Neural progenitor cell (in vitro differentiated cells): ENCODE measurements at places on chromosomes 2 and 18. TPM values are rescaled to one million over a fixed set of nuclear protein-coding genes. Genes with fewer than 3 reads are reported as not detected.

DNA sequence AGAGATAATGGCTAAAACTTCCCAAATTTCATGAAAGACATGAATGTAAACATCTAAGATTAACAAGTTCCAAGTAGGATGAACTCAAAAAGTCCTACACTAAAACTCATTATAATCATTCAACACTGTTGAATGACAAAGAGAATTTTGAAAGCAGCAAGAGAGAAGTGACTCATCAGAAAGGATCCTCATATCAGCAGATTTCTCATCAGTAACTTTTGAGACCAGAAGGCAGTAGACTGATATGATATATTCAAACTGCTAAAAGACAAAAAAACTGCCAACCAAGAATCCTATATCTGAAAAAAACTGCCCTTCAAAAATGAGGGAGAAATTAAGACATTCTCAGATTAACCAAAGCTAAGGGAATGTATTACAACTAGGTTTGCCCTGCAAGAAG is 130.6 kb upstream of the OTX1 start:
- no peaks in the 10 kb centered on the region for H3K36me3 ChIP-seq
- no peaks in the 10 kb centered on the region for H3K27me3 ChIP-seq
- no peak overlapping the region for H3K27ac ChIP-seq
- no peak for DNase-seq
- H3K4me1 ChIP-seq: no peaks in the 10 kb centered on the region
- no peak overlapping the region for H3K4me3 ChIP-seq

DNA sequence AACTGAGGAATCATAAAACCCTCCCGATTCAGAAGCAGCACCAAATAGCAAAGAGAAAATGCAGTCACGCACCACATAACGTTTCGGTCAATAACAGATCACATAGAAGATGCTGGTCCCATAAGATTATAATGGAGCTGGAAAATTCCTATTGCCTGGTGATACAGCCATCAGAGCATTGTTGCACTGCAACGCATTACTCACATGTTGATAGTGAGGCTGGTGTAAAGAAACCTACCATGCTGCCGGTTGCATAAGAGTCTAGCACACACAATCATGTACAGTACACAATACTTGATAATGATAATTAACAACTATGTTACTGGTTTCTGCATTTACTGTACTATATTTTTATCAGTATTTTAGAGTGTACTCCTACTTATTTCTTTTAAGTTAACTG is 32.5 kb downstream of the RNF152 start:
- H3K4me1 ChIP-seq: peaks cover 29% of the 10 kb centered on the region
- no peak overlapping the region for H3K4me3 ChIP-seq
- DNase-seq: no peak
- no peaks in the 10 kb centered on the region for H3K27me3 ChIP-seq

DNA sequence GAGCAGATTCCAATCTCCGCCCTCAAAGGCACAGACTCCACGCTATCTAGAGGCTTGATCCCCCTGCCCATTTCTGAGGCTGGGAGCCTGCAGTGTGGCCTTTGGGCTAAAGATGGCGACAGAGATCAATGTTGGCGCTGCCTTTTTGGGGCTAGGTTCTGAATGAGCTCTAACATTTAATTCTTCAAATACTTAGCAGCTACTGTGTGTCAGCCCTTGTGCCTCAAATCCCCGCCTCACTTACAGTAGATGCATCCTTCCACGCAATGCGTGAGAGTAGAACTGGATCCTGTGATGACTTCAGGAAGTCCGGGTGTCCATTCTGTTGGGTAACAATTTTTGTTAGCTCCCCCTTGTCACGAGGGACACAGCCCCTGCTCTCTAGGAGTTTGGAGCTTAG is 12.4 kb downstream of the IL1F10 start:
- H3K27ac ChIP-seq: no peak overlapping the region
- peak; percentile 71 for DNase-seq
- no peaks in the 10 kb centered on the region for H3K36me3 ChIP-seq
- no peak overlapping the region for H3K4me3 ChIP-seq
- no peaks in the 10 kb centered on the region for H3K4me1 ChIP-seq

GRCh38 chr2:143697744-143698143 is 568.5 kb downstream of the ARHGAP15 start:
- H3K36me3 ChIP-seq: no peaks in the 10 kb centered on the region
- no peak overlapping the region for H3K27ac ChIP-seq
- peaks cover 14% of the 10 kb centered on the region for H3K4me1 ChIP-seq
- DNase-seq: no peak
- no peaks in the 10 kb centered on the region for H3K27me3 ChIP-seq
- H3K4me3 ChIP-seq: no peak overlapping the region

DNA sequence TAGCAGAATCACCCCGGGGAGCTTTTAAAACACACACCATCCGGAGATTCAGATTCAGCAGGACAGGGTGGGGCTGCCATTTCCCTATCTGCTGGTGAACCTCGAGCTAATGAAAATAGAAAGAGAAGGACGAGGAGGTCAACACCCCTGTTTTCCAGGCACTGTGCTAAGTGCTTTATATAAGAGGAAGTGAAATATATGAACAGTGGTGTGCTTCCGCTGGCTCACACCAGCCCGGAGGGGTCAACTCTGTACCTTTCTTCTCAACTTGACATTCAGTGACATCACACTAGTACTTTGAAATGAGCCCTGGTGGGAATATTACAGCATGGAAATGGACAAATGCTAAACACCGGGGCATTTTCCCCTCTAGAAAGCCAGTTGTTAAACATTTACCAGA is 108.3 kb upstream of the LTBP1 start:
- H3K4me1 ChIP-seq: no peaks in the 10 kb centered on the region
- H3K27ac ChIP-seq: no peak overlapping the region
- no peak for DNase-seq
- H3K27me3 ChIP-seq: no peaks in the 10 kb centered on the region
- no peak overlapping the region for H3K4me3 ChIP-seq

Gene LHCGR
- total RNA-seq: not detected in 2 replicates

Gene SP140
- total RNA-seq: 0.06 TPM in 1 of 2 replicates, not detected in the other
